Activated CD8-positive, alpha-beta memory T cell treated with anti-CD3 and anti-CD28 coated beads, Interleukin-2, amount 50 U/mL, for 48 hours (primary cell): ENCODE measurements at places on chromosomes 6 and 20.
A peak's percentile ranks its signal among the peaks of the same experiment; 100 is the strongest.

DNA sequence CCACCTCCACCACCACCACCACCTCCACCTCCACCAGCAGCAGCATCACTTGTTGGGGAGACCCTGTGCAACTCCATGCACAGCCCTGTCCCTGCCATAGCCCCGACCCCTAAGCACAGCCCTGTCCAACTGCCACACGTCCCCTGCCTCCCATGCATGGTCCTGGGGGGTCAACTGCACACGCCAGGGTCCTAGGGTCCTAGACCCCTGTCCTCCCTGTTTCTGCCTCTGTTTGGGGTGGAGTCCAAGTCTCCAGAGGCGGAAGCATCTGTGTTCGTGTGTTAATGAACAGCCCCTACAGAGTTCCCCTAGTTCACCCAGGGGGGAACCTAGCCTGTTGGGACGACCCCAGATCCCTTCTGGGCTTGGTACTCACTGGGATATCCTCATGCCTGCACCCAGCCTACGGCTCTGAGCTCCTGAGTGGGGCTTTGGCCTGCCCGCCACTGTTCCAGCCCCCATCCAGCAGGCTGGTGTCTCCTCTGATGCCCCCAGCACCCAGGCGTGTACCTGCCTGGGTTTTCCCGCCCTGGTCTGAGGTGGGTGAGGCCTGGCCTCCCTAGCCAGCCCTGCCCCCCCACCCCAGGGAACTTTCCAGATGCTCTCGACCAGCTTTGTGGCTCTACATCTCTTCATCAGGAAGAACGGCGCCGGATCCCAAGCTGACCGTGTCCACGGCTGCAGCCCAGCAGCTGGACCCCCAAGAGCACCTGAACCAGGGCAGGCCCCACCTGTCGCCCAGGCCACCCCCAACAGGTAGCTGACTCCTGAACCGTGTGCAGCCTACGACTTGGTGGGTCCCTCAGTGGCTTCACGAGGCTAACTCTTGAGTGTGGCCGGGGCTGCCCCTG, 2.5 kb upstream of the TNFRSF6B start:
- DNase-seq, result no peak

DNA sequence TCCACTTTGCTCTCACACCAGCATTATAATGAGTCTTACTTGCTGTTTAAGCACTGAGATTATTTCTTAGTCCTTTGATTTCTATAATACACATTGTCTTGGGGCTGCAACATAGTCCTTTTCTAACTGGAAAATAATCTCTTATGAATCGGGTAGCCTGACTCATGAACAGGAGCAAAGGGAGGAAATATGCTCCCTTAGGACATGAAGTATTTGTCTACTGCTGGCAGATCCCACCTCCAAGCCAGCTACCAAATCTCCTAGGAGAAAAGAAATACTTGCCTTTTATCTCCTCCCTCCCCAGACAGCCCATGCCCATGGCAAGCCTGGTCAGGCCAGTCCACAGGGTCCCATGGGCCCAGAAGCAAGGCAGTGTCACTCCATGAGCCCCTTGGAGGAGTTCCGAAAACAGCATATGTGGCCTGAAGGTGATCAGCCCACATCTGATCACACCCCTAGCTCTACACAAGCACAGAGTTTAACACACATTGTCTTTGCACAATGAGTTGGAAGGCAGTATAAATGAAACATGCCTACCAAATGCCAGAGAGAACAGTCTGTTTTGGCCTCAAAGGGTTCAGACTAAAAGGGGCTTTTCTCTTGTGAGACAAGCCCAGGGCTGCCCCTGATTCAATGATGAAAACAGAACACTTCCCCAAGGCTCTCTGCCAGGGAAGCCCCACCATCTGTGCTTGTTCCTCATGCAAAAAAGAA, 37.1 kb upstream of the SLC4A11 start:
- DNase-seq, result no peak

- DNase-seq, result no peak
These were observed 17.8 kb upstream of the MYT1 start for GRCh38 chr20:64146301-64146935.

GRCh38 chr20:49999329-49999728, 16.5 kb downstream of the SNAI1 start:
- peak; percentile 72 for DNase-seq

DNA sequence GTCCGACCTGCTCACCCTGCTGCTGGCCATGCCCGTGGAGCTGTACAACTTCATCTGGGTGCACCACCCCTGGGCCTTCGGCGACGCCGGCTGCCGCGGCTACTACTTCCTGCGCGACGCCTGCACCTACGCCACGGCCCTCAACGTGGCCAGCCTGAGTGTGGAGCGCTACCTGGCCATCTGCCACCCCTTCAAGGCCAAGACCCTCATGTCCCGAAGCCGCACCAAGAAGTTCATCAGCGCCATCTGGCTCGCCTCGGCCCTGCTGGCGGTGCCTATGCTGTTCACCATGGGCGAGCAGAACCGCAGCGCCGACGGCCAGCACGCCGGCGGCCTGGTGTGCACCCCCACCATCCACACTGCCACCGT, 885 bp downstream of the NTSR1 start:
- DNase-seq, result no peak

DNA sequence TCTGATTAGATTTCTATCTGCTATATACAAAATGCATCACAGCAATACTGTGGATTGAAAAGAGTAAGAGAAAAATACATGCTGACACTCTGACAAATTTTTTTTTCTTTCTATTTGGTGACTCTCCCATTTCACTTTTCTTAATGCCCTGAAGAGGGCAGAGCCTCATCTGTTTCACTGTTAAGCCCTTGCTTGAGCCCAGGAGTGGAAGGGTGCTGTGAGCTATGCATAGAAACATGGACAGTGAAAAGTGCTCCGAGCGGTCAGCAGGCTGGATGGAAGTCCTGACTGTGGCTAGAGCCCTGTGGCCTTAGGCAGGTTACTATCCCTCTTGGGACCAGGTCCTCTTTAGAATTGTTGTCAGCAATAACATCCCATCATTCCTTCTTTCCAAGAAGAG, 17.4 kb upstream of the CSE1L start:
- no peak for DNase-seq

DNA sequence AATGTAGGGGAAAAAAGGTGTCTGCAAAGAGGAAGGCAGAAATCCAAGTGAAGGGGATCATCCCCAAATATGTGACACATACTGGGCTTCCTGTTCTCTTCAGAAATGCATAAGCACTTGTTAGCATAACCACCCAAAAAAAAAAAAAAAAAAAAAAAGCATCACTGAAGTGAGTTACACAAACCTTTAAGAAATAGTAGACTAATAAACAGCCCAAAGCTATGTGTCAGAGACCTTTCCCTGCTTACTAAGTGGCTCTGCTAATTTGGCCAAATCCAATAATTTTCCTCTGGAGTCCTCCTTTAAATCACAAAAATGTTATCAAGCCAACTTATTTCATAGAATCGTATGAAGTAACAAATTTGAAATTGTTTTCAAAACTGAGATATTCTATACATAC, 7.5 kb upstream of the DST start:
- no peak for DNase-seq
